Activated CD8-positive, alpha-beta T cell treated with anti-CD3 and anti-CD28 coated beads for 36 hours (primary cell): ENCODE measurements at places on chromosomes 11 and 22.

- H3K4me1 ChIP-seq = peaks cover 30% of the 10 kb centered on the region
- peak overlapping the region; percentile 99 for H3K4me3 ChIP-seq
- no peaks in the 10 kb centered on the region for H3K27me3 ChIP-seq
- no peak for DNase-seq
Measured at GRCh38 chr11:111766834-111767142, 599 bp upstream of the PPP2R1B start.

- peaks cover 3% of the 10 kb centered on the region for H3K27me3 ChIP-seq
- no peak overlapping the region for H3K4me3 ChIP-seq
- peak overlapping the region; percentile 81 for H3K27ac ChIP-seq
- DNase-seq = peak; percentile 22
- H3K36me3 ChIP-seq = no peaks in the 10 kb centered on the region
- H3K4me1 ChIP-seq = peaks cover 33% of the 10 kb centered on the region
Measured at GRCh38 chr22:30104501-30105156, 24.4 kb downstream of the HORMAD2 start.

DNA sequence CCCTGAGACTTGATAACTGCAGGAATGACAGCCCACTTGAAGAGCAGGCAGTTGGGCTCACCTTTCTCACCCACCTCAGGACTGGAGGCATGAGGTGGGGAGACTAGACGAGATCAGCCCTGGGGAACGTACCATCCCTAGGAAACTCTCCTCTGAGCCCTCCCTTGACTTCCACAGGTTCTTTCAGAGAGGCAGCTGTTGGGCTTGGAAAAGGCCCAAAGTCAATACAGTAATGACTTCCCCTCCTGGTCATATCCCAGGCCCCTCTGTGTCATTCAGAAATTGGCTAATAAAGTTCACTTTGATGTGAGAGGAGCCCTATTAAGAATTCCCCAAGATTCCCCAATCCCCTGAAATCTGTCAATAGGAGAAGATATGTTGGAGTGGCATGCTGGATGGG, 5.8 kb upstream of the NECTIN1 start:
- no peak for DNase-seq
- H3K4me3 ChIP-seq = no peak overlapping the region
- H3K36me3 ChIP-seq = no peaks in the 10 kb centered on the region
- H3K27ac ChIP-seq = no peak overlapping the region
- H3K4me1 ChIP-seq = peaks cover 3% of the 10 kb centered on the region
- peaks cover 30% of the 10 kb centered on the region for H3K27me3 ChIP-seq

DNA sequence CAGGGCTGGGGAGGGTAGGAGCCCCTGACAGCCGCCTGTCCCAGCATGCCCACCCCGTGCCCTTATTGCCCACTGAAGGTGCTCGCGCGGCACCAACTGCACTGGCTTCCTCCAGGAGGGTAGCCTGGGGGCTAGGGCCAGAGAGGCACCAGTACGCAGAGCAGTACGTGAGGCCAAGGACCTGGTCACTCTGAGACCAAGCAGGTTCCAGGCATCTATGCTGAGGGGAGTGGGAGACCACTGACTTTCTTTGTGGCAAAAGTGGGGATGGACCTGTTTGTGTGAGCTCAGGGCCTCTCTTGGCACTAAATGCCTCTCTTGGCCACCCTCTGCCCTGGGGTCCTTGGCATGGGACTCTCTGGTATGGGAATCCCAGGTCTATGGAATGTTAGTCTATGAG, 10.8 kb downstream of the GP1BB start:
- H3K4me1 ChIP-seq = peaks cover 2% of the 10 kb centered on the region
- H3K27ac ChIP-seq = no peak overlapping the region
- peaks cover 1% of the 10 kb centered on the region for H3K27me3 ChIP-seq
- H3K4me3 ChIP-seq = no peak overlapping the region
- no peaks in the 10 kb centered on the region for H3K36me3 ChIP-seq
